ENCODE measurements at places on chromosomes 7 and 10.

DNA sequence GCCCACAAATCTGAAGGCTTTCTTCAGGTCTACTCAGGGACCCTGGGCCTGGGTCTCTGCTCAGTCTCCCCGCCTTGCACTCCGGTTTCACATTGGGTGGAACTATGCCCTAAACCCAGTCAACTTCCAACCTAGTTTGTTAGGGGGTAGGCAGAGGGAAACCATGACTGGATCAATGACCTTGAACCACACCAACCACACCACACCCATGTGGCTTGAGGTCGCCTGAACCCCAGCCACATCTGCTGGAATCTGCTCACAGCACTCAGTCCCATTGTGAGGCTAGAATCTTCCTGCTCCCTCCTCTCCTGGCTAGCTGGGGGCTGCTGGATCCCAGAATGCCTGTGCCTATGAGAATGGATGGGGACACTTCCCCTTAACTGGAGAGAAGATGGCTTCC is 17.9 kb downstream of the RFC2 start:
- no peak for DNase-seq

DNA sequence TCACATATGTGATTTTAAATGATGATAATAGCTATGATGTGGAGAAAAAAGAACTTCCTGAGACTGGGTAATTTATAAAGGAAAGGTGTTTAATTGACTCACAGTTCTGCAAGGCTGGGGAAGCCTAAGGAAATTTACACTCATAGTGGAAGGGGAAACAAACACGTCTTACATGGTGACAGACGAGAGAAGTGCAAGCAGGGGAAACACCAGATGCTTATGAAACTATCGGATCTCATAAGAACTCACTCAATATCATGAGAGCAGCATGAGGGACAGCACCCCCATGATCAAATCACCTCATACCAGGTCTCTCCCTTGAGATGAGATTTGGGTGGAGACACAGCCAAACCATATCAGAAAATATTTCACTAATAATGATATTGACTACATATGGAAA is 4.1 kb upstream of the LIPN start:
- no peak for DNase-seq

GRCh38 chr7:87635921-87636320 is 7.7 kb downstream of the RUNDC3B start:
- DNase-seq = no peak

GRCh38 chr7:149004405-149005370 is 23.6 kb downstream of the PDIA4 start:
- no peak for DNase-seq

DNA sequence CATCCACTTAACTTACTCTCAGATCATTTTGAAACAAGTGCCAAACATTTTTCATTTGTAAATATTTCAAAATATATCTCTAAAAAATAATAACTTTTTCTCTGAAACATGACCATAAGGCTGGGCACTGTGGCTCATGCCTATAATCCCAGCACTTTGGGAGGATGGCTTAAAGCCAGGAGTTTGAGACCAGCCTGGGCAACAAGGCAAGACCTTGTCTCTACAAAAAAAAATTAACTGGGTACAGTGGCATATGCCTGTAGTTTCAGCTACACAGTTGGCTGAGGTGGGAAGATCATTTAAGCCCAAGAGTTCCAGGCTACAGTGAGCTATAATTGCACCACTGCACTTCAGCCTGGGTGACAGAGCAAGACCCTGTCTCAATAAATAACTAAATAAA is 36.4 kb downstream of the USP54 start:
- no peak for DNase-seq
